ENCODE measurements at places on chromosomes 12 and 14.

DNA sequence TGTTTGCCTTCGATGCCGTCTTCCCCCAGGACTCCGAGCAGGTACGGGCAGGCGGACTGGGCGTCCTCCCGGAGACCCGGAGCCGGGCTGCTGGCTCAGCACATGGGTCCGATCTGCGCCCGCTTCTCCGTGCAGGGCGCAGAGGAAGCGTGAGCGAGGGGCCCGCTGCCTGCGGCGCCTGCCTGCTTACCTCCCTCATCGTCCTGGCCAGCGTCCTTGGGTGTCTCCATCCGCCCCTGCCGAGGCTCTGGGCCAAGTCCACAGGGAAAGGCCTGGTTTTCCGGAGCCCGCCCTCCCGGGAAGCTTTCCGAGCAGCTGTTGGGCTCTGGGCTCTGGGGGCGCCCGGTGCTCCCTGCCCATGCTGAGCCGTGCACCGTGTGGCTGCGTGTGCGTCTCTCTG is 33.5 kb downstream of the KIF26A start:
- no peak for DNase-seq

DNA sequence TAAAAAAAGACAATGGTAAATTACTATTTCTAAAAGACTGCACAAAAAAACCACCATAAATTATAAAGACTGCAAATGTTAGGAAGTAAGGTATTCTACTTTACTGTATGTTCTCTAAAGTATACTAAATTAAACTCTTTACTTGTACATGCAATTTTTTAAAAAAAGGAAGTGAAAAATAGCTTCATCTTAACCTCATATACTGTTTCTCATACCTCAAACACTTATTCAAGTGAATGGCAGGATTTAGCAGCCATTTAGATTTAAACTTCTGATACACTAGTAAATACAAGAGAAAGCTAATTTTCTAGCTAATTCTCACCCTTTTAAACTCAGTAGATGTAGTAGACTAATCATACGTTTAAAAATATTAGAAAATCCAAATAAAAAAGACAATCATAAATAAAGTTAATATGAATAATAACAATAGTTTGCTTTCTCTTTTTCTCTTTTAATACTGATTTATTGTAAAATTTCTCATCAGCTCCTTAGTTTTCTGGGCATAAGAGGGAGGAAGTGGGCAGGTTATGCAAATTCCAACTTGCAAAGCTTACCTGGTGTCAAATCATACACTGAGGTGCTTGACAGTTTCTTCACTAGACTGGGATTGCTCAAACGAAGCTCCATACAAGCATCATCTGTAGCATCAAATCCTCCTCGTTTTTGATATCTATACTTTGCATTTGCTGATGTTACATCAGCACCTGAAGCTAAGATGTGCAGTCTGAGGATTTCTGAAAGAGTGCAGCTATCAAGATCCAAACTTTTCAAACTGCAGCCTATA is 71.0 kb upstream of the CFL2 start:
- peak; percentile 22 for DNase-seq

- DNase-seq: no peak
Measured at GRCh38 chr12:81644503-81644902, 114.6 kb downstream of the PPFIA2 start.

GRCh38 chr14:105053996-105054395 is 11.2 kb downstream of the GPR132 start:
- DNase-seq: peak; percentile 13

DNA sequence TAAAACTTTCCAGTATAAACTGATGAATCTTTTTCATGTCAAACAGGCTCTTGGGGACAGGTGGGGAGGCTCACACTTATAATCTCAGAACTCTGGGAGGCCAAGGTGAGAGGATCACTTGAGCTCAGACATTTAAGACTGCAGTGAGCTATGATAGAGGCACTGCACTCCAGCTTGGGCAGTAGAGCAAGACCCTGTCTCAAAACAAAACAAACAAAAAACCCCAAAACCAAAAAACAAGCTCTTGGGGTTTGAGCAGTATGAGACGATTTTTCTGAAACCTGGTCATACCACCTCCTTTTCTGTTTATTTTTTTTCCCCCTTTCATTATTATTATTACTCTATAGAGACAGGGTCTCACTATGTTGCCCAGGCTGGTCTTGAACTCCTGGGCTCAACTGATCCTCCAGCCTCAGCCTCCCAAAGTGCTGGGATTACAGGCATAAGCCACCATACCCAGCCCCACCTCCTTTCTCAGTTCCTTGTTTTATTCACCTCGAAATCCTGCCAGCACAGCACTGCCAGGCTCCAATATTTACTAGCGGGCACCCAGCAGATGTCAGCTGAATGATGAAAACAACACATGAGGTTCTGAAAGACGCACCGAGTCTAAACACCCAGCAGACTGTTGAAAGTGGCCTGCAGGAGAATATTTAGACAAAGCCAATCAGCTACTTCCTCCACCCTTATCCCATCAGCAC is 19.5 kb upstream of the CDK17 start:
- DNase-seq: peak; percentile 53

DNA sequence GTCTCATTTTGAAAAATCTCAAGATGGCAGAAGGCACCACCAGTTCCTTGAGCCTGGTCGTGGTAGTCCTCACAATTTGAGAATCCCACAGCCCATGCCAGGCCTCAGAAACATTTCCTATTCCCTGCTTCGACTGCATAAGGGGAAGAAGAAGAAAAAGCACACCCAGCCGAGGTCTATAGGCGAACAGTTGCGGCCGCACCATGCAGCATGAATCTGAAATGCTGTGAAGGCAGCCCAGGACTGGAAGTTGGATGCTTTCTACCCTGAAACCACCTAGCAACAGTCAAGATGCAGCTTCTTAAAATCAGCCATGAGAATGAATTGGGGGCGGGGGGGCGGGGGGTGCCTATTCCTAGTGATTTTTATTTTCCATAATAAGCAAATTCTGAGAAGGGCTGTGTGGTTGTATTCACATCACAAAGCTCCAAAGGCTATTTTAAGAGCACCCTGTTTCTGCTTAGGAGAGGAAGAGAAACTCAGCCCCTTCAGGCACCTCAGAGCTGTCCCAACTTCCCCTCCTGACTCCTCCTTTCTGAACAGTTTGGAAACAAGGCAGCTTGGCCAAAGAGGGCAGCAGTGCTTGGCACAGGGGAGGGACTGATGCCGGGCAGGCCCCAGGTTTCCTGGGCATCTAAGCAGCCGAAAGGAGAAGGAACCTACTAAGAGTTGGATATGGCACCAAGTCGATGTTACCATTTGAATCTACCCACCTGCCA is 172.5 kb upstream of the FOXN3 start:
- DNase-seq: peak; percentile 60

- no peak for DNase-seq
Measured at GRCh38 chr12:73383584-73384222, 1111.5 kb downstream of the TRHDE start.

DNA sequence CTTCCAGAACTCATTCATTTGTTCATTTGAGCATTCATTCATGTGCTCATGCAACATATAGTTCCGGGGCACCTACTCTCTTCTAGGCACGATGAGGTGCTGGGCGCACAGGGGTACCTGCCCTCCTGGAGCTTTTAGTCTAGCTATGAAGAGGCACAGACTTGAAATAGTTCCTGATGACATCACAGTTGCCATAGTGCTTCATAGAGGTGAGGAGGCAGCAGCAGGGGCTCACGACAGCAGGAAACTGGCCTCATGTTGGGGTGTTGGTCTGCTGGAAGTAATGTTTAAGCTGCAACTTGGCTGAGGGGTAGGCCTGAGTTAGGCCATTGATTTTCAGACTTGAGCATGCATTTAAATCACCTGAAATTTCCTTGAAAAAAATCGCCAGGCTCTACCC is 195.5 kb downstream of the PHETA1 start:
- no peak for DNase-seq

DNA sequence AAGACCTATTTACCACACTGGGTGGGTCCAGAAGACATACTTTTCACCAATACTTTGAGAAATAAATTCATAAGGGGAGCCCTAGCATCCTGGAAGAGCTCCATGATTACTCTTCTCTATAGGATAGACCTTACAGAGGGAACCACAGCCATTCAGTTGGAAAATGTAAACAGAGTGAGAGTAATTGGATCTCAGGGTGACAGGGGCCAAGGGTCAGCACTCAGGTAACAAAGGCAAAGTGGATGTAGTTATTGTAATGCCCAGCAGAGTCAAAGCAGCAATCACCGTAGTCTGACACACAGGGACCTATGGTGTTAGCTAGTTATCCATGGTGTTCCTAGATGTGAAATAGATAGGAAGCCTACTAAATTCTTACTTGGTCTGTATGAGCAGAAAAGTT is 10.8 kb upstream of the GTF2A1 start:
- no peak for DNase-seq
